Stimulated activated CD8-positive, alpha-beta memory T cell treated with anti-CD3 and anti-CD28 coated beads, Interleukin-15, amount 100 ng/mL, for 4 hours (primary cell): ENCODE measurements at places on chromosomes 2 and 18.

- DNase-seq: no peak
Observed at GRCh38 chr2:13649918-13650317, 933.2 kb downstream of the TRIB2 start.

GRCh38 chr18:12960853-12961397 is 13.1 kb downstream of the SEH1L start:
- DNase-seq: no peak

DNA sequence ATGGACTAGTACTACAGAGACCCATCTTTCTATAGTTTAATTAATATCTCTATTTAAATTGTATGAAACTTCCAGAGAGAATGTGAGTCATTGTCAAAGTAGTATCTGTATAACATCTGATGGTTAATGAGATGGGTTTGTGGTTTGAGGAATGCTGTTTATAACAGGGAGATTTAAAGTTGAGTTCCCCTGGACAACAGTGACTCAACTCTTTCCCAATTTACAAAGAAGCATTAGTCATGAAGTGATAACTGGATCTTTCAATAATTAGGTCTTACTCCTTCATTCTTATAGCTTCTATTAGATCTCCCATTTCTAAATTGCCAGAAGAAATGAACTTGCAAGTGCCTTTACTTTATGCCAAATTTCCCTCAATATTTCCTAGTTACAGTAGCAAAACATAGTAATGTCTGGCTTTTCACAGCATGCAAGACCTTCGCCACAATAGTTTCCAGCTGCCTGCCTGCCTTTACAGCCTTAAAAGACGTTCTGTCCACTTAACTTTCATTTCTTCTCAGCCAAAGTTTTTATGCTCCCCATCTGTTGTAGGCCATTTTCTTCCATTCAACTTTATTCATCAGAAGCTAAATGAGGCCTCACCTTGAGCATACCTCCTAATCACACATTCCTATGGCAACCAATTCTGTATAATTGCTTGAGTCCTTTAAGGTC is 47.7 kb upstream of the WDR75 start:
- DNase-seq: no peak

DNA sequence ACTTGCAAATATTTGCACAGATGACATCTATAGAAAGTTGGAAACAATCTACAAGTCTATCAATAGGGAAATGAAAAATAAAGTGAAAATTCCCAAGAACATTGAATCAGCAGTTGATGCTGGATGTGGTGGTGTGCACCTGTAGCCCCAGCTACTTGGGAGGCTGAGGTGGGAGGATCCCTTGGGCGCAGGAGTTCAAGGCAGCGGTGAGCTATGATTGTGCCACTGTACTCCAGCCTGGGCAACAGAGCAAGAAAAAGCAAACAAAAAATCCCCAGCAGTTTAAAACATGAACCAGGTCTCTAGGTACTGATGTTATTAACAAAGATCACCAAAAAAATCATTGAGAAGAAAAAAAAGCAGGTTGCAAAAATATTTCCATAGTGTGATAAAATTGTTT is 15.4 kb upstream of the NDUFV2 start:
- no peak for DNase-seq

GRCh38 chr2:63581298-63581961 is 6.8 kb downstream of the WDPCP start:
- DNase-seq: no peak

DNA sequence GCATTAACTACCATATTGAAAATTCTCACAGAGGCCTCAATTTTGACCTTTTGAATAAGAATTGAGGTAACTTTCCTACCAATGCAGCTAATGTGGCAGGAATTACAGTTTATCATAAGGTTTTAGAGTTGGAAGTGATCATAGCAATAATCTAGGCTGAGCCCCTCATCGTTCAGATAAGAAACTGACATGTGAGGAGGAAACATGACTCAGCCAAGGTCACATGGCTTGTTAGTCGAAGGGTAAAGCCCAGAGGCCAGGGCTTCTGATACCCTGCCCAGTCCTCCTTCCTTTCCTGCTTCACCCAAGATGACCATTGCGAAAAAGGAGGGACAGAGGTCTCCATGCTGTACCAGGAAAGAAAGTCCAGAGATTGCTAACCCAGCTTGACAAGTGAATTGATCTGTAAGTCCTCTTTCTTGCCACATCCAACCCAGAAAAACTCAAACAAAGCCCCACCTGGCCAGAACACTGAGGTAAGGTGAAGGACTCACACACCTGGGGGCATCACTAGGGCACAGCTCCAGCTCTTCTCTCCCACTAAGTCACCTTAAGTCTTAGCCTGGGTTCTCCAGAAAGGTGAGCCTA is 174.8 kb downstream of the EN1 start:
- no peak for DNase-seq

GRCh38 chr2:119009110-119009509 is 67.1 kb downstream of the MARCO start:
- no peak for DNase-seq

GRCh38 chr18:63205791-63206252 is 113.7 kb downstream of the BCL2 start:
- DNase-seq: no peak

GRCh38 chr18:54506516-54507261 is 84.4 kb upstream of the DYNAP start:
- no peak for DNase-seq

- no peak for DNase-seq
Observed at GRCh38 chr2:46806526-46806925, 109.1 kb downstream of the MCFD2 start.

- DNase-seq: no peak
Observed at GRCh38 chr2:86649119-86649947, 25.7 kb upstream of the RNF103 start.

DNA sequence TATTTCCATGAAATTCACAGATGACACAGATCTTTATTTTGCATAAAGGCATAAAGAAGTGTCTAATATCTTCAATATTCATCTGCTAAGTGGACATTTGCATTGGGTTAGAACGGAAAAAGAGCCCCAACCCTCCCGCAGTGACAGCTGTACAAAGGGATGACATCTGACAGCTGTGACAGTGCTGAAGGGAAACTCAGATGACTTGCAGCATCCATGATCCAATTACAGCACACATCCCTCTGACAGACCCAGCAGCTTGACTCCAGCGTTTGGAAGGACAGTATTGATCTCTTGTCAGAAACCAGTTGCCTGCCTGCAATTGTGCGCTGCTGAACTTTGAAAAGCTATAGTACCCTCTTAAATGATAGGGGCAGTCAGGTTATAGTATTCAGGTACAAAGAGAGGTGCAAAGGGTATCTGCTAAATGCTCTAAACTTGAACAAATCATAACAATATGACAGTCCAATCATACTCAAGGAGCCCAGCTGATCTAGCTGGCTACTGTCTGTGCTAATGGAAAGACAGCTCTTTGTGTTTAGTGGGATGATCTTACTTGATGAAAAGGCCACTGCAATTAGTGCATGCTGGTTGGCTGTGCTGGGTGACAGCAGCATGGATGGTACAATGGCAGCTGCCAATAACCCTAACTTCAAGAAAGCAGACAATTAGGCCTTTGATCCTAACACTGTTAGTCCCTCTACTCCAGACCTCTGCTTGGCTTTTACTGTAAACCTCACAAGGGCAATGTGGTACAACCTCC is 599.2 kb downstream of the NR4A2 start:
- DNase-seq: no peak

GRCh38 chr18:48833701-48834412 is 116.9 kb downstream of the SMAD7 start:
- no peak for DNase-seq

DNA sequence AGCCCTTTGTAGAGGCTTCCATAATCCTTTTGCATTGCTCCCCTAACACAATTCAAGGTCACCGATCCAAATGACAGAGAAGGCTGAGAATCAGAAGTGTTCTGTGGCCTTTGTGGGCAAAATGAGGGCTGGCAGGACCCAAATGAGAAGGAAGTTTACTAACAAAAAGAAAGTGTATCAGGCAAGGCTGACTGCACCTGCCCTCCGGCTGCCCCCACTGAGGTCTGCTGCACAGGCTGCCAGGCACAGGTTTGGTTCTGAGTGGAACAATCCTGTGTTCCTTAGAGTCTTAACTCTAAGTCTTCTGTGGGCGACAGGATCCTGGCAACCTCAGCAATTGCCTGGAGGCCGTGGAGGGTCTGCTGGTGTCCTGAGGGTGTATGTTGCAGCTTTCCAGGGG is 568.5 kb downstream of the CMPK2 start:
- DNase-seq: no peak

DNA sequence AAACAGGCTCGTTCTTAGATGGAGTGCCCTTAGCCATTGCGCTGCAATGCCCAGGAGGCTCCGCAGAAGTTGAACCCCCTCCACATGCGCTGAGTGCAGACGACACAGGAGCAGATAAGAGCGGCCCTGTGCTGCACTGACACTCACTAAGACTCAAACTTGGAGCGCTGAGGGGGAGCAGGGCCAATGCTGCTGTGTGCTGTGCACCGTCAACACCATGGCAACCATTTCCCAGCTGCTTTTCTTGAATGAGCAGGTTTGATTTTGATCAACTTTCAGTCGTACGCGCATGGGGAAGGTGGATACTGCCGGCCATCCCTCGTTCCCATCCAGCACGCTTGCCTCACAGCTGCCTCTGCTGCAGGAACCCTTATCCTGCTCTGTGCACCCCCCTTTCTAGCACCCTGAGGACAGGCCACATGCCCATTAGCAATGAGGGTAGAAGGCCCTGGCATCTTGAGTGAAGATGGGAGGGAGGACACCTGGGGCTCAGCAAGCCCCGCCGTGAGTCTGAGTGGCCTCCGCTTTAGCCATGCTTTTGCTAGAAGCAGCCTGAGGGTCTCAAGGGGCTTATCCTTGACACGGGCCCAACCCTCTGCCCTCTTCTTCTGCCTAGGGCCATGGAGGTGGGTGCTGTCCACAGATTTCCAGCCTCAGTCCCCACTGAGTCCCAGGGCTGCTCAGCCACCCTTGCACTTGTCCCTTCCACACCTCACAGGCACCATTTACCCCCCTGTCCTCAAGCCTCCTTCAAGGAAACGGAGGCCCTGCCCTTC is 271.9 kb downstream of the PHLPP1 start:
- DNase-seq: no peak

- no peak for DNase-seq
Observed at GRCh38 chr2:189379287-189379630, 62.0 kb upstream of the WDR75 start.

DNA sequence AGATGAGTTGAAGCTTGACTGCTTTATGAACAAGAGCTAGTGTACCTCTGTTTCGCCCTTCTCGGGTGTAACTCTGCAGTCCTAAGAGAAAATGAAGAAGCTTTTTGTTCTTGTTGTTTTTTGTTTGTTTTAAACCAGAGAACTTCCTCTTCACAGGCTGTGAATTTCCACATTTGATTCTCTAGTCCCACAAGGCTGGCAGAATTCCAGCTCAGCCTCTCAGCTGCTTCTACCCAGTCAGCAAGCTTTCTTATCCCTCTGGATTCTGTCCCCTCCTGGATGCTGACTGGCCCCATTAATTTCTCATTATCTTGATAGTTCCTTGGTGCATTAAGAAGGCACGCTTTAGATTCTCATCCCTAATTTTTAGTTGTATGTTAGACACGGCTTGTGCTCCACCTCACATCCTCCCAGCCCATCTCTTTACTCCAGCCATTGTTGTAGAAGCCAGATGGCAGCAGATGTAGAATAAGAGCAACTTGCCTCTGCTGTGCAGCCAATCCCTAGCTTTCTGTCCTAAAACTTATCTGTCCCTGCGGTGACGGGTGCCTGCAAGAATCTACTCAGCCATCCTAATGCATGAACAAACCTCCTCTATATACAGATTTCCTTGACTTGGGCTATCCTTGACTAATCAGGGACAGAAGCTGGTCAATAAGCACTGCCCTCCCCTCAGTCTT is 12.3 kb upstream of the RESP18 start:
- DNase-seq: no peak

DNA sequence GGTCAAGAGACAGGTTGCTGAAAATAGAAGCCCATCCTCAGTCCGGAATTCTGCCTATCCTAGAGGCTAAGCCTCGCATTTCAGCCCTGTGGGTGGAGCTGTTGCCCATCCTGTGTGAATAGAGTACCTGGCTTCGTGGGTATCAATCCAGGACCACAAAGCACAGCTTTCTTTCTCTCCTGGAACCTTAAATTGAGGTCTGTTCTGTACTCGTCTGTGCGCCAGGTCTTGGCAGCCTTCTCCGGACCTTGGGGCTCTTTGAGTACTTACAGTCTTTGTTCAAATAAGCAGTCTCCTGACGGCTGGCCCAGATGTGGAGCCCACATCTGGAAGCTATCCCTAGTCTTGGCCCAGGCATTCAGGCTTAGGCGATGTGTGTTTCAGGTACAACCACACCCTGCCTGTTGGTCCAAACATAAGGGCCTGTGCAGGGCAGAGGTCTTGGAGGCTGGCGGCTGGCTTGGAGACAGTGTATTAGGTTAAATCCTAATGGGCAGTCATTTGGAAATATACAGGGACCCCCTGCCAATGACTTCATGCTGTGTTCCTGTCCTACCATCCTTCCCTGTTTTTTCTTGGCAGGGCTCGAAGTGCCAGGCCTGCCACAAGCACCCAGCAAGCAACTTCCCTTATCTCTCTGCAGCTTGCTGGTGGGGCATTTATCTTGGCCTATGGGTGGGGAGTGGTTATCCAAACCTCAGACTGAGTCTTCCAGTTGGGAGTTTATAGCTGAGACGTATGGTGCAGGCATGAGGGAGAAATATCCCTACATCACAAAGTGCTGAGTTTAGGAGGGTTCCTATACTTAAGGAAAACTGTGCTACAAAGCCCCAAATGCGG is 294.1 kb downstream of the BCL2 start:
- DNase-seq: no peak

DNA sequence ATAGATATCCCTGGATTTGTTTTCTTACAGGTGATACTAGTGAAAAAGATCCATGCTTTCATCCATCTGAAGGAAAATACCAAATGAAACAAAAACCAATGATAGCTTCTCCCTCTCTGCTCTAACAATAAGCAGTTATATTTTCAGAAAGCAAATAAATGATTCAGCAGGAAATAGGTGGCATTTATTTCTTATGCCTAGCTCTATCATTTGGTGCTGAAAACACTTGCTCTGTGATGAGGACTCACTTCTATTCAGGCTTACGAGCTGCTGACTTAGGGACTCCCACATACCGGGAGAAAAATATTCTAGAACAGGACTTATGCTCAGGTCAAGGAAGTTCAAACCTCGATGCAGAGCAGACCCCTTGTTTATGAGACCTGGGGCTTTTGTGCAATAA is 142.6 kb downstream of the SETBP1 start:
- no peak for DNase-seq

DNA sequence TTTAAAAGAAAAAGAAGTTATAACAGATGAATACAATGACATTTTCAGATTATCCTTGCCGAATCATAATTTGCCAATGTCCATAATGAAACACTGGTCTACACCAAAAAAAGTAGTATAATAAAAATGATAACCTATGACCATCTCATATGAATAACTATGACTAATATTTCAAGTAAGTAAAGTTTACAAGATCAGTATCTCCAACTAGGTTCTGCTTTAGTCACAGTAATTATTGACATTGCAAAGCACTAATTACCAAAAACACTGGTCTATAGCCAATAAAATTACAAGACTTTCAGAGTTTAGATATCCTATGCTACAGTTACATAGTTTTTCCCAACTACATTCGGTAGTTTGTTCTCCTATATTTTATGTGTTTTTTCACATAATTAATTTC is 136.7 kb downstream of the MEMO1 start:
- DNase-seq: no peak

GRCh38 chr2:237547841-237548416 is 18.4 kb upstream of the PRLH start:
- no peak for DNase-seq

- DNase-seq: no peak
Observed at GRCh38 chr2:172516299-172516698, 39.6 kb upstream of the PDK1 start.

GRCh38 chr2:71571945-71572344 is 118.6 kb downstream of the DYSF start:
- no peak for DNase-seq

- no peak for DNase-seq
Observed at GRCh38 chr2:10168221-10168620, 45.7 kb downstream of the RRM2 start.
